ENCODE measurements at places on chromosomes 3 and 15.
A peak's percentile ranks its signal among the peaks of the same experiment; 100 is the strongest.

DNA sequence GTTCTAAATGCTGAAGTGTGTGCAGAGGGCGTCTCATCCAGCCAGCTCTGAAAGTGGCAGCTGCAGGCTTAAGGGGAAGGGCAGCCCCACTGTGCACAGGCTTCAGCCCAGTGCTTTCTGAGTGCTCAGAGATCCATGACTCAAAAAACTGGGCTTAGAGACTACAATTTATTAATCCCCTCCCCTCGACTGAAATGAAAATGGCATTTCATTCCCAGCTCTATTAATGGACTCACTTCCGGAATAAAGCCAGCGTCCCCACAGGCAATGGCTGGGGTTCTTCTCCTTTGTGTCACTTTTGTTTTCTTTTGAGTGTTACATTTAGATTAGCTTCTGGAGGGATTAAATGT lies 55.5 kb upstream of the PLXNA1 start:
- DNase-seq, result no peak

GRCh38 chr3:29427266-29428103 lies 146.6 kb downstream of the RBMS3 start:
- no peak for DNase-seq

DNA sequence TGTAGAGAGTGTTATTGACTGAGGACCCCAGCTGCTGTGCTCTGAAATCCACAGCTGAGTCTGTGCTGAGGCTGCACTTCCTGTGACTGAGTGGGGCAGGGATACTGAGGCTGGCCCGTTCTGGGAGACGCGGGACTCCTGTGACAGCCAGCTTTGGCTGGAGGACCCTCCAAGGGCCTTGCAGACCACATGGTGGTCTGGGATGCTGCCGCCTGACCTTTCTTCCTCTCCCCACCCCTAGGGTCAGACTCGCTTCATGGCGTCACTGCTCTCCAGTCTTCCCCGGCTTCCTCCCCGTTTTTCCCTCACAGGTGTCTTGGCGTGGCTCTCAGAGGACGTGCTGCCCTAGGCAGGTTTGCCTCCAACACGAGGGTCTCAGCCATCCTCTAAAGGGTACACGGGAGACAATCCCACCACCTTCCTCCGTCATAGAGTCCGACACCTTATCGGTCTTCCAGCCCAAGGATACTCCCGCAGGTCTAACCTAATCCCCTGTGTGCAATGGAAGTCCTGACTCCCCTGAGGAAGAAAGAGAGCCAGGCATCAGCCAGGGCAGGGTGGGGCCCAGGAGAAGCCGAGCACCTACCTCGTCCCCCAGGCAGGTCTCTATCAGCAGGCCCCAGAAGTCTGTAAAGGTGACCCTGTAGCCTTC lies 19.9 kb upstream of the EHD4 start:
- DNase-seq, result no peak

DNA sequence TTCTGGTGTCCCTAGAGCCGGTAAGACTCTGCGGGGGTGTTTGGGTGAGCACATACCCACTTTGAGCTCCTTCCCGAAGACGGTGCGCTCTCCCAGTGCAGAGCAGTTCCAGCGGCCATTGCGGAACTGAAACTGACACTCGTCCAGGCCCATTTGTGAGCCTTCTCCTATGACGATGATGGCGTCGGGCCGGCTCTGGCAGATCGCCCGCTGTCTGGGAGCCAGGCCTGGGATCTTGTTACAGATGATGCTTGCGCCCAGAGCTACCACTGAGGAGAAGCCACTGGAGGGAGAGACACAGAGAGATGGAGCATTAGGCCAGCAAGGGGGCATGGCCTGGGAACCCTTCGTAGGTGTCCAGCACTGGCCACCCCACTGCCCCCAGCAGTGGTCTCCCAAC lies 5.0 kb downstream of the WNT7A start:
- no peak for DNase-seq

DNA sequence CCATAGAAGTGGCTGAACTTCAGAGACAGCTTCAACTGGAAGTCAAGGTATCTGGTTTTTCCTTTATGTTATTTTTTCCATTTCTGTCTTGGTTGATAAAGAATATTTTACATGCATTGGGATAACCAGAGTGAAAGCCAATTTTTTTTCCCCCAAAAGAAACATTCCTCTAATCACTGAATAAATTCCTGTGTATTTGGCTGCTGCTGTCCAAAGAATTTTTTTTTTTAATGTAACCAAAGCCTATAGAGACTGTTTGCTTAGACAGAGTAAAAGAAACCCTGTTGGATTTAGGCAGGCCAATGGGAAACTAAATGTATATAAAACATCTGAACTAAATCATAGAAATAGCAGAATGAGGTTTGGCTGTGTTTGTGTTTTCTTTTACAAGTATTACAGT lies 75.2 kb downstream of the CGNL1 start:
- DNase-seq, result no peak

GRCh38 chr3:198043119-198043518 lies 83.1 kb downstream of the LMLN start:
- no peak for DNase-seq

DNA sequence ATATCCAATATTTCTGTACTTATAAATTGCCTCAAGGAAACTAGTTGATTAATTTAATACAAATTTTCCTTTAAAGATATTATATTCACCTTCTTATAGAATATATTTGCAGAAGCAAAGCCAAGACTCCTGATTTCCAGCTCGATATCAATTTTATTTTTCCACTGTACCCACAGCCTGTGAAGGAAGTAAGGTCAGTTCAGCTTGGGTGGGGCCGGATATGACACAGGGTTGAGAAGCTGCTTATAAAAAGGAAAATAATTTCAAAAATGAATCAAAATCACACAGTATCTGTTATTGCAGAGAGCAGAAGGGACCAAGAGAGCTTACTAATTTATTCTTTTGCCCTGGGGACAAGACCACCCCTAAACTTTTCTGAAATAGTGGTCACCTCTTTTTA lies 491.4 kb downstream of the TUSC7 start:
- no peak for DNase-seq

GRCh38 chr15:92707880-92708551 lies 52.4 kb upstream of the FAM174B start:
- DNase-seq, result no peak

- DNase-seq, result no peak
Measured at GRCh38 chr3:5092018-5092417, 30.1 kb upstream of the ARL8B start.

DNA sequence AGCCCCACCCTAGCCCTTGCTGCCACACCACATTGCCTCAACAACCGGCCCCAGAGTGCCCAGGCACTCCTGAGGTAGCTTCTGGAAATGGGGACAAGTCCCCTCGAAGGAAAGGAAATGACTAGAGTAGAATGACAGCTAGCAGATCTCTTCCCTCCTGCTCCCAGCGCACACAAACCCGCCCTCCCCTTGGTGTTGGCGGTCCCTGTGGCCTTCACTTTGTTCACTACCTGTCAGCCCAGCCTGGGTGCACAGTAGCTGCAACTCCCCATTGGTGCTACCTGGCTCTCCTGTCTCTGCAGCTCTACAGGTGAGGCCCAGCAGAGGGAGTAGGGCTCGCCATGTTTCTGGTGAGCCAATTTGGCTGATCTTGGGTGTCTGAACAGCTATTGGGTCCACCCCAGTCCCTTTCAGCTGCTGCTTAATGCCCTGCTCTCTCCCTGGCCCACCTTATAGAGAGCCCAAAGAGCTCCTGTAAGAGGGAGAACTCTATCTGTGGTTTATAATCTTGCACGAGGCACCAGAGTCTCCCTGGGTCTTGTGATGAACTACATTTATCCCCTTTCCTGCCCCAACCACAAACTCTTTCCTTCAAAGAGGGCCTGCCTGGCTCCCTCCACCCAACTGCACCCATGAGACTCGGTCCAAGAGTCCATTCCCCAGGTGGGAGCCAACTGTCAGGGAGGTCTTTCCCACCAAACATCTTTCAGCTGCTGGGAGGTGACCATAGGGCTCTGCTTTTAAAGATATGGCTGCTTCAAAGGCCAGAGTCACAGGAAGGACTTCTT lies 39.1 kb downstream of the MESD start:
- no peak for DNase-seq

DNA sequence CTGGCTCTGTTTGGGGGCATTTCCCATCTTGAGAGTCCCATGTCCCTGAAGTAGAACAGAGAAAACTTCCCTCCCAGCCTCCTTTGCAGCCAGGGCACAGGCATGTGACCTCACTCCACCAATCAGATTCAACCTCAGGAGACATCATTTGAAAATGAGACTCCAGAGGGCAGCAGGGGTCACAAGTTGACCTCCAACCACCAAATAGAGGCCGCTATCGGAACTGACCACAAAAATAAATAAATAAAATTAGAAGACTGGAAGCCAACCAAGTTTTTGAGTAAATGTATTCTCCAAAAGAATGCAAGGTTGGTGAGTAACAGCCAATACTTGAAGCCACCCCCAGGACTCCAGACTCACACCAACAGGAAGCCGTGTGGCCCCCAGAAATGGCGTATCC lies 106.5 kb downstream of the CHSY1 start:
- no peak for DNase-seq

DNA sequence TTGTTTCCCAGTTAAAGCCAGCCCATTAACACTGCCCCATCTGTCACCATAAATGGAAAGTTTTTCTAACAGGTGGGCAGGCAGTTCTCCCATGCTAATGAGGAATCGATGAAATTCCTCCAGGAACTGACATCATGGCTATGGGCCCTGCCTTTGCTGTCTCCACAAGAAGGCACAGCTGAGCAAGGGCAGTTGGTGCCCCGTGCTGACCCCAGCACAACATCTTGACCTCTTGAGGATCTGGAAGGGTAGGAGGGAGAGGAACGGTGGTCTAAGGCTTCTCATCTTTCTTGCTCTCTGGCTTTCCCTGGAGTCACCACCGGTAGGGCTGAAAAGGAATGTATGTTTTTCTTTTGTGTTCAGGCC lies 46.7 kb downstream of the CHCHD6 start:
- DNase-seq, result peak; percentile 36

GRCh38 chr3:38477057-38477820 lies 18.9 kb upstream of the EXOG start:
- DNase-seq, result no peak

DNA sequence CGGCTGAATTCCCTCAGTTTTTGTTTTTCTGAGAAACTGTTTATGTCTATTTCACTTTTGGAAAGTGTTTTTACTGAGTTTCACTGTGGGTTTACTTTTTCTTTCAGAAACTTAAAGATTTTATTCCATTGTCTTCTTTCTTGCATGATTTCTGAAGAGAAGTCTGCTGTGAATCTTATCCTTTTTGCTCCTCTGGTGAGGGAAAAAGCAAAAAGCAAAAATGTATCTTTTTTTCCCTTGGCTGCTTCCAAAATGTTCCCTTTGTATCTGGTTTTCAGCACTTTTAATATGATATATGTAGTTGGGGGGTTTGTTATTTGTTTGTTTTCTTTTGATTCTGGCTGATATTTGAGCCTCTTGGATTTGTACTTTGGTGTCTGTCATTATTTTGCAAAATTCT lies 538.0 kb downstream of the GABRG3 start:
- no peak for DNase-seq

GRCh38 chr3:150248888-150249681 lies 159.0 kb upstream of the TSC22D2 start:
- DNase-seq, result no peak

DNA sequence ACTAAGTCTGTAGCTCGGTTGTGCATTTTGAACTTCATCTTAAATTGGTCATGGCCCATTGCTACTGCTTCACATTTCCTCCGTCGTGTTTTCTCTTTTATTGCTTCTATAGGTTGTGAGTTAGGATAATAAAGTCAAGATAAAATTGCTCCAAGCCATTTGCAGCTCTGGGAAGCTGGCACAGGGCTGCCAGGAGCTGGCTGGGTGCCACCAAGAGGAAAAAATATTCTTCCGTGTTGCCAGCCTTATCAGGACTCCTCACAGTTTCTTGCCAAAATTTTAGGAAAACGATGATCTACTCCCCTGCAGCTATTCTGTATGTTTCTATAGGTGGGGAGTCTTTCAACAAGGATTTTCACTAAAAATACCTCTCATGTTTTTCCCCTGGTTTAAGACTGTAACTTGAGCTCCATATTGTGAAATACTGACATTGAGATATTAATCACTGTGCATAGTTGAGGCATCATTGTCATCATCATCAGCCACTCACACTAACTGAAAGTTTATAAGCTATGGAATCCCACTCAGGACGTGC lies 55.4 kb upstream of the PIAS1 start:
- no peak for DNase-seq

DNA sequence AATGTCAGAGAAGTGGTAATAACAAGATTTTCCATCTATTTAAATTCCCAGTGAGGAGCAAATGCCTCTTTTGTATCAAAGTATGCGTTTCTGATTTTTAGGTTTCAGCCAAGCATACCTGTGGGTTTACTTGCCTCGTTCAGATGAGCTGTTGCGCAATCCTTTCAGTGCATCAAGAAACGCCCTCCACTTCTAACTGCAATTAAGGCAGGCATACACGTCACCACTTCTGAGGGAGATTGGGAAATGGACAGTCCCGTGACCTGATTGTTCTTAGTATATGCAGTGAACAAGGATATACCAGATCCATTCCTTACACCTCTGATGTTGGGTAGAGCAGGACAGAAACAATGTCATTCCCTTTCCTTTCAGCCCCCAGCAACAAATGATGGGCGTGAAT lies 219.0 kb downstream of the ITPR1 start:
- DNase-seq, result peak; percentile 65

GRCh38 chr3:100333051-100333450 lies 1.5 kb upstream of the NIT2 start:
- no peak for DNase-seq
